Heart right ventricle (tissue), 16 donors: ENCODE measurements at places on chromosomes 3 and 15.

DNA sequence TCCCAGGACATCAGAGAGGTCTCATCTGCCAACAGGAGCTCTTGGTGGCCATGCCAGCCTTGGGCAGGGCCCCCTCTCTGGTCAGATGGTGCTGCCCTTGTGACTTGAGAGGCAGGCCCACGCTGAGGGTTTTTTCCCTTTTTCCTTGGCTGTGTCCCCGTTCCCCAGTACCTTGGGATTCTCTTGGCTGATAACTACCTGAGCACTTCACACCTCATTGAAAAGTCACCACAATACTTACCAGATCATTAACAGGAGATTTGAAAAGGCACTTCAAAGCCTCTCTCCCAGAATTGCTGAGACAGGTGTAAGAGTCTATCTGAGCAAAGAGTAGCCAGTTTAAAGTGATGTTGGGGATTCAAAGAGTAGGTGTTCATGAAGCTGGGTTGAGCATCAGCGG is 15.1 kb upstream of the TMEM158 start:
- DNase-seq = no peak

DNA sequence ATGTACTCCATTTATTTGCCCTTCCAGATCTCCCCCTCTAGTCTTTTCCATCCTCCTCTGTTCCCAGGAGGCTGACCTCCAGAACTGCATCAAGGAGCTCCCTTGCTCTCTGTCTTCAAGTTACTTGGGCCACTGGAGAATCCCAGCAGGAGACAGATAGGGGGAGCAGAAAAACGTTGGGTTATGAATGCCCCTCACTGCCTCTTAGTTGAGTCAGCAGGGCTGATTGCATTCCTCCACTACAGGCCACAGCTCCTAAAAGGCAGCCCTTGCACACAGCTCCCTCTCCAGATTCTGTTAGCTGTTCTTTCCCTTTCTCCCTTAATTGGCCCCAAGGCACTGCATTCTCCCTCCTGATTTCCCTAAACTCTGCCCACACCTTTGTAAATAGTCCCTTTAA is 12.4 kb upstream of the CEP152 start:
- DNase-seq = no peak

GRCh38 chr3:100782906-100783305 is 73.6 kb downstream of the TFG start:
- DNase-seq = no peak

DNA sequence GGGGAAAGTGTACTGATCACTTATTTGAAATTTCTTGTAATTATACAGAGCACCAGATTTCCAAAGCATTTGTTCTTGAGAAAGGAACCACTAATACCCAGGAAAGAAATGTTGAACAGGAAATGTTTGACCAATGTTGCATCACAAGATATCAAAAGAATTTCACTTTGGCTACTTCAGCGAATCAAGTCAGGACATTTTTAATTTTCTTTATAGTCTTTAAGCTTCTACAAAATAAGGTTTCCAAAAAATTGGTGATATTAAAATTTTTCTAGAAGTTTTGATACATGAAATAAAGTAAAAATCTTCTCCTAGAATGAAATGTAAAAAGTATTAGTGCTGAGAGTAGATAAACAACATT is 421.9 kb downstream of the MECOM start:
- no peak for DNase-seq

- DNase-seq = no peak
These were observed 307.4 kb downstream of the NTRK3 start for GRCh38 chr15:87949151-87949574.

- DNase-seq = no peak
These were observed 28.3 kb downstream of the IGF2BP2 start for GRCh38 chr3:185796431-185797107.

DNA sequence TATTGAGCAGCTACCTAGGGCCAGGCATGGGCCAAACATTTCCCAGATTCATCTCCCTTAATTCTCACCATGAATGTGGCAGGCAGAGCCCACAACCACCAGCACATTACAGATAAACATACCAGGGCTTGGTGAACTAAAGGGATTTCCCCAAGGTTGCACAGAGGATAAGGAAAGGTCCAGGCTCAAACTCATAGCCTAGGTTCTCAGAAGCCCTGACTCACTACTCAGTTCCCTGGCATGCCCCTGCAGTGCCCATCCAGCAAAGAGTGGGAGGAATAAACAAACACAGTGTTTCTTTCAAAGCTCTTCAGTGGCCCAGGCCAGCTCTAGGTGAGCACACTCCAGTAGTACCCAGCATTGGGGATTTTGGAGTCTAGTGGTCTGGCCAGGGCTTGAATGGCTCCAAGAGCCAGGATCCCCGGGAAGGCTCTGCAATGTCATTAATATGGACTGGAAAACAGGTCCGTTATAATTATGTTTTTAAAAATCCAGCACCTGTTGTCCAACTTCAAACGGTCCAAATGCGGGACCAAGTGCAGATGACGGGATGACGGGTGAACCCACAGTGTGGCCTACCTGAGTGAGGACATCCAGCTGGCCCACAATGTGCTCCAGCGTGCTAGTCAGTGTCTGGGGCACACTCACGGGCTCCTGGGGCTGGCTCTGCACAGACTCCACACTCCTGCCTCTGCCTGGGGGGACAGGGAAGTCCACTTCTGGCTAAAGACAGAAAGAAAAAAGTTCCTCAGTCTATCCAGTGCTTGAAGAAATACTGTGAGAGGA is 39.8 kb upstream of the DUSP7 start:
- DNase-seq = no peak

GRCh38 chr3:107452436-107452835 is 70.3 kb upstream of the BBX start:
- DNase-seq = no peak

- DNase-seq = no peak
These were observed 38.4 kb upstream of the EHHADH start for GRCh38 chr3:185292238-185292637.

GRCh38 chr3:129614927-129615363 is 8.5 kb upstream of the PLXND1 start:
- peak; percentile 67 for DNase-seq
